Stimulated activated naive B cell treated with anti-CD40 and anti-IgM and Interleukin-4, amounts not matched to agents 10 μg/mL and 1 μg/mL and 100 μg/mL, for 72 hours (primary cell): ENCODE measurements at places on chromosomes 13 and 19.

GRCh38 chr19:48539503-48540096, 12.4 kb upstream of the SULT2B1 start:
- no peak for DNase-seq

GRCh38 chr13:48437371-48437770, 24.5 kb upstream of the LPAR6 start:
- DNase-seq: no peak

GRCh38 chr19:11399667-11400066, 15.6 kb upstream of the EPOR start:
- DNase-seq: no peak

DNA sequence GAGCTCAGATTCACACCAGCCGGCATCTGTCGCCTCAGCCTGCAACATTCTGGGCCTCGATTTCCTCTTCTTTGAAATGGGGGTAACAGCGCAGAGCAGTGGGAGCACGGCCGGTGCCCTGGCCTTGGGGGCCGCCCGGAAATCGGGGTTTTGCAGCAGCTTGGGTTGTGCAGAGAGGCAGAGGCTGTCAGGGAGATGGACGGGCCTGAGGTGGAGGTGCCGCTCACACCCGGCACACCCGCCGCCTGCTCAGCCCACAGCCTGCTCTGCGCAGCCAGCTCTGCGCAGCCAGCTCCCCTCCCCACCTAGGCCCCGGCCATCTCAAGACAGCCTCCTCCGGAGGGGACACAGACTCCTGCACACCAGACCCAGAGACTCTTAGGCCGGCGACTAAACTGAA, 10.6 kb downstream of the KLF2 start:
- no peak for DNase-seq

DNA sequence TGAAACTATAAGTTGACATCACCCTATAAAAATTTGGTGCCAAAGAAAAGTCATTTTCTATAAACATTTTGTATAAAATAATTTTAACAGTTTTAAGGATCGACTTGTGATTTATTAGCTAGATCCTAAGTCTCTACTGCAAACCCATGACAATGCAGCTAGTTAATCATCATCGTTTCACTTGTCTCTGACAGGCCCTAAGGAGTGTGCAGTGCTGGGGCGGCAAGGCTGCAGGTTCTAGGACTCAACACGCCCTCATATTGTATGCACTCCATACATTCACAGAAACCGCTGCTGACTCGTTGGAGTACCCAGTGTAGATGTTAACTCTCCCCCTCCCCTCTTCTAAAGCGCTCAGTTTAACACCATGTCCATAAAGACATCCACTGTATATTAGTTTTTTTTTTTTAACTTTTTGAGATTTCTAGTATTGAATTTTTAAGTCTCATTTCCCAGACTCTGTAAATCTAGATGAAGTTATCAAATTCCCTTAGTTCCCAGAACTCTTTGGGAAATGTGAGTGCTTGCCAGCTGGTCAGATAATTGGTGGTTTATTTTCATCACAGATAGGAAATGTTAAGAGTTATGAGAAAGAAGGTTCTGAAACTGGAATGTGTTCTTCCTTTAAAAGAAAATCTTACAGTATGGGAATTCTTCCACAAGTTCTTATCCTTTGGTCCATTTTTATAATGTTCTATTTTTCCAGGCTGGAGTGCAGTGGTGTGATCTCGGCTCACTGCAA, 162.8 kb upstream of the RNF113B start:
- DNase-seq: no peak

DNA sequence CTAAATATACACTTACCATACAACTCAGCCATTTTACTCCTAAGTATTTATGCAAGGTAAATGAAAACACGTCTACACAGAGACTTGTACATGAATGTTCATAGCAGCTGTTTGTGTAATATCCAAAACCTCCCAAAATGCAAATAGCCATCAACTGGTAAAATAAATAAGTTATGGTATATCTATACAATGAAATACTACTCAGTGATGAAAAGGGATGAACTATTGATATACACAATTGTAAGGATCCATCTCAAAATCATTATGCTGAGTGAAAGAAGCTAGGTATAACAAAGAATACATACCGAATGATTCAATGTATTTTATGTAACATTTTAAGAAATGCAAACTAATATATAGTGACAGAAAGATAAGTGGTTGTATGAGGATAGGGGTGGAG, 149.8 kb upstream of the TNFSF11 start:
- no peak for DNase-seq

DNA sequence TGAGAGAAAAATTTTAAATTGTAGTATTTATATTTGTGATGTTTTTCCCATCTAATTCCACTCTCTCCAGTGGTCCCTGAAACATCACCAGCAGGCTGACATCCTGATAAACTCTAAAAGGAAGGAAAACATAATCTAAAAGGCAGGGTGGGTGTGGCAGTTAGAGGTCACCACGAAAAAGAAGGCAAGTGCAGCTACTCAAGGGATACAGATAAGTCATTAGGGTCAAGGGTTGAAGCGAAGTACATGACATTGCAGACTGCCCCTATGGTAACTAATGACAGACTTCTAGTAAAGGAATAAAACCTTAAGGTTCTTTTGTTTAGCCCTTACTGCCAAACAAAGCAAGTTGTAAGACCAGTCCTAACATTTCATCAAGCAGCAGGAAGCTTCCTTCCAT, 6.0 kb upstream of the NEK3 start:
- no peak for DNase-seq

DNA sequence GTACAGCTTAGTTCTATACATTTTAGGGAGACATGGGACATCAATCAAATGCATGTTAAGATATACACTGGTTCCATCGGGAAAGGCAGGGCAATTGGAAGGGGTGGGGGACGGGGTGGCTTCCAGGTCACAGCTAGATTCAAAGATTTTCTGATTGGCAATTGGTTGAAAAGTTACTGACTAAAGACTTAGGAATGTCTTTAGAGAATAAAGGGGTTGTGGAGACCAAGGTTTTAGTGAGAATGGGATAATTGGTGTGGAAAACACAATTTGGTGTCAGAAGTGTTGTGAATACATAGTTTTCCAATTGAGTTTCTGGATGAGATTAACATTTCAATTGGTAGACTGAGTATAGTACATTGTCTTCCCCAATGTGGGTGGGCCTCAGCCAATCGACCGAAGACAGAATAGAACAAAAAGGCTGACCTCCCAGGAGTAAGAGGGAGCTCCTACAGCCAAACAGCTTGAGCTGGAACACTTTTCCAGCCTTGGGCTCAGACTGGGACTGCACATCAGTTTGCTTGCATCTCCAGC, 988 bp upstream of the CCDC169 start:
- DNase-seq: no peak

GRCh38 chr13:94722609-94723345, 10.4 kb upstream of the SOX21 start:
- no peak for DNase-seq

- no peak for DNase-seq
Observed at GRCh38 chr19:22427547-22427946, 5.4 kb upstream of the ZNF98 start.

GRCh38 chr13:98272549-98272948, 95.5 kb upstream of the RNF113B start:
- DNase-seq: no peak

DNA sequence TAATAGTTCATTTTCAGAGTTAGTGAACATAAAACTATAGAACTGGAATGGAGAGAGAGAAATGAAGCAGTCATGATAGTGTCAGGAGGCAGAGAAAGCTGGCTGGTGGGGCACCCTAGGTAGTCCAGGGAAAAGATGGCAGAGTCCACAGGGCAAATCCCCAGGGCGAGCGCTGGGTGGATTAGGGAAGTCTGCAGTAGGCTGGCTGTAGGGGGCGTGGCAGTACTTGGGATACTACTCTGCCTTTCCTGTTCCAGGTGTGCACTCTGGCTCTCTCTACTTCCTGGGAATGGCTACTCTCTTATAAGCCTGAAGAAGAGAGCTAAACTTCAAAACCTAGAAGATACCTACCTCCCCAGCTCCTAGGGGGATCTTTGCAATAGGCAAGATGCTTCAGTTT, 232.9 kb upstream of the SLC10A2 start:
- no peak for DNase-seq

GRCh38 chr13:94716016-94716415, 3.7 kb upstream of the SOX21 start:
- DNase-seq: no peak

DNA sequence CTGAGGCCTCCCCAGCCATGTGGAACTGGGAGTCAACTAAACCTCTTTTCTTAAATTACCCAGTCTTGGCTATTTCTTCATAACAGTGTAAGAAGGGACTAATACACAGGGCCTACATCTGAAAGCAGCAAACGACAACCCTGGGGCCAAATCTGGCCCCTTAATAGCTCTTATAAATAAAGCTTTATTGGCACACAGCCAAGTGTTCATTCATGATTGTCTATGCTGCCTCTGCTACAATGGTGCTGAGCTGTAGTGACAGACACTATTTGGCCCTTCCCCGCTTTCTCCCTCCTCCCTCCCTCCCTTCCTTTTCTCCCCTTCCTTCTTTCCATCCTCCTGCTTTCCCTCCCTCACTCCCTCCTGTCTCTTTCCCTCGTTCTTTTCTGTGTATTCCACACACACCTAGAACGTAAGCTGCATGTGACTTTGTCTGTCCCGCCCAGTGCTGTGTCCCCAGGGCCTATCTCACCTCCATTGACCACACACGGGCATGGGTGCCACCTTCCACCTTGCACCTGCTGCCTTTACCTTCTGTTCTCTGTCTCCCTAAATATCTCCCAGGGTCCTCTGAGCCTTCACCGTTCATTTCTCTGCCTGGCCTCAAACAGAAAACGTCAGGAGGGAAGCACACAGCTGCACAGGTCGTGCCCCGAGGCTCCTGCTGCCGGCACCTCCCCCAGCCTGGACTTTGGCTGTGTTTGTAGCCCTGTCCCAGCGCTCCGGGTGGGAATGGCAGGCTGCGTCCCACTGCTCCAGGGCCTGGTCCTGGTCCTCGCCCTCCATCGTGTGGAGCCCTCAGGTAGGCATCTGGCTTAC, at the start of gene PROZ:
Gene PROZ (plus strand): TSS at position 720 of the 819 bp plus-strand sequence. CDS start 13 bp downstream, at position 733.
- DNase-seq: no peak

DNA sequence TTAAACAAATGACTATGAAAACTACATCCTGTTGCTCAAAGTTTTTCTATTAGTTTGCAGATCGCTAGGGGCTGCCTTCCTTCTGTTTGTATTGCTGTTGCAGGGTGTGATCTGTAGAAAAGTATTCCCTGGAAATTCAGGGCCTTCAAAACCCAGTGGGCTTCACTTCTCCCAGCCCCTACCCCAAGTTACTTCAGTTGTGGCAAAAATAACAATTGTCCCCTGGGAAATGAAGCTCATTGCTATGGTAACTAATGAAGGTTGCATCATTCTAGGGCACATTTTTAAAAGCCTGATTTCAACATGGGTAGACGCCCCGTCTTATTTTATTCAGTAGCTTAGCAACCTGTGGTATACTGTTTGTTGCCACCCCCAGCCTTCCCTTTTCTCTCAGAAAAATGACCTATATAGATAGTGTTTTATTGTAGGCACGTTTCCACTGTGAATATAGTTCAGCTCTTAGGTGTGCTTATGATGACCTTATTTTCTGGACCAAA, 60.9 kb downstream of the WDFY2 start:
- DNase-seq: no peak

DNA sequence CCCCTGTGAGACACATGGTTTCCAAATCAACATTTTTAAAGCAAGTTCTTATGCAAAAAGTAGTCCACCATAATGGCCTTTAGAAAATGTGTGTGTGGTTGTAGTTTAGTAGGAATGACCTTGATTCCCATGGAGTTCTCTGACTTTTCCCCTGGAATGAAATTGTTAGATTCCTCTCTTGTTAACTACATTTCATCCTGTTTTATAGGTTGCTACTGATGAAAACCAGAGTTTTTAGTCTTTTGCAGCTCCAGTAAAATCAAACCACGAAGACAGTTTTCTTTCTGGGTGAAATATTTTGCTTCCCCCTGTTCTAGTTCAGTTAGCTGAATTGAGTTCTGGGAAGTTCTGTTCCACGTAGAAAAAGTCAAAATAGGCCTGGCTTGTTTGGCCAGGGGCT, 107.7 kb downstream of the RAB20 start:
- DNase-seq: no peak

DNA sequence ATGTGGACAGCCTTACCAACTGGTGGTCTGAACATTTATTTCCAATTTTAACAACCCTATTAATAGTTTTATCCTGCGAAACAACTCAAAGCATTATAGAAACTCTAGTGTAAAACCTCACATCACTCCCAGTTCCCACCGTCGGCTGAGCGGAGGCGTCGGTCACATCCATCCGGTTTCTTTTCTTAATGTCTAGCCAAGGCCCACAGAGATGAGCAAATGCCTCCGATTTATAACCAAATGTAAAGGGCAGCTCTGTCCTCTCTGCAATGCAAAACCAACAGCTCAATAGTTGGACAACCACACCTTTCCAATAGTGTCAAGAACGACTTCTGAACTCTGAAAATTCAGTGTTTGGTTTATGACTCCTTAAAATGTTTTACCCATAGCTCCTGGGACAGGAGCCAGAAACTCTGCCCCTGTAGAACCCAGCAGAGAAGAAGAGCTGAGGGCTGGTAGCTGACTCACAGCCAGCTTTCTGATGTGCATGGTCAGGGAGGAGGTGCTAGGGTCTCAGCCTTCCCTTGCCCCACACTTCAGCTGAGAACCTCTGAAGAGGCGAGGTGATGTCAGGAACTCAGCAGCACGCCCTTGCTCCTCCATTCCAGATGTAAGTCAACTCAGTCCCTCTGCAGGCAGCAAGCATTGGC, 90.2 kb upstream of the UQCRFS1 start:
- no peak for DNase-seq

DNA sequence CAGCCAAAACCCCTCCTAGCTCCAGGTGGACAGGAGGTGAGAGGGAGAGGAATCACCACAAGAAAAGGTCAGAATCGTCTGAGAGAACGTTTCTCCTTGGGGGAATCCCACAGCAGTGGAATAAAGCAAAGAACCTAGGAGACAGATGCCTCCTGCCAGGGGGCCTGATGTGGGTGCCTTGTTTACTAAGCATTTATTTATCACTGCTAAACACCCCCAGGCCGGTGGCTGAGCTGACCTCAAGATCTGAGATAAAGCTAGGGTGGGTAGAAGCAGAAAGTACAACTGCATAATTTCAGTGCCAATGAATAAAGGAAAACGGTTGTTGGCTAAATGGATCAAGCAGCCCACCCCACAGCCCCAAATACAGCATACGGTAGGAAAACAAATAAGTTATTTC, 33.9 kb upstream of the ATP11A start:
- DNase-seq: no peak

DNA sequence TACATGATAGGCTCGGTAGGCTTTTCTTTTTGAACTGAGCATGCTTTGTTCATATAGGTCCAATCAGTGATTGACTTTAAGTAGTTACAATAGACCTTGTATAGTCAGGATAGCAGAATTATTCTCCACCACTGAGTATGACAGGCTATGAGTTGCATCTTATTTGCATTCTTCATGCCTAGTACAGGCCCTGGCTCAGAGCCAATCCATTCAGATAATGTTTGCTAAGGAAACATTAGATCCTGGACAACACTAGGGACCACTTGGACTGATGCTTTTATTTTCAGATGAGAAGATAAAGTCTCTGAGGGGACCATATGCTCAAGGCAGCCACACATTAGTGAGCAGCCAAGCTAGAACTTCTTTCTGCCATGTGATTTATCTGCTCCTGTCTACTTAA, 133.9 kb downstream of the KL start:
- DNase-seq: no peak
